ENCODE measurements at places on chromosomes 16 and 17. TPM values are rescaled to one million over a fixed set of nuclear protein-coding genes. Genes with fewer than 3 reads are reported as not detected.

DNA sequence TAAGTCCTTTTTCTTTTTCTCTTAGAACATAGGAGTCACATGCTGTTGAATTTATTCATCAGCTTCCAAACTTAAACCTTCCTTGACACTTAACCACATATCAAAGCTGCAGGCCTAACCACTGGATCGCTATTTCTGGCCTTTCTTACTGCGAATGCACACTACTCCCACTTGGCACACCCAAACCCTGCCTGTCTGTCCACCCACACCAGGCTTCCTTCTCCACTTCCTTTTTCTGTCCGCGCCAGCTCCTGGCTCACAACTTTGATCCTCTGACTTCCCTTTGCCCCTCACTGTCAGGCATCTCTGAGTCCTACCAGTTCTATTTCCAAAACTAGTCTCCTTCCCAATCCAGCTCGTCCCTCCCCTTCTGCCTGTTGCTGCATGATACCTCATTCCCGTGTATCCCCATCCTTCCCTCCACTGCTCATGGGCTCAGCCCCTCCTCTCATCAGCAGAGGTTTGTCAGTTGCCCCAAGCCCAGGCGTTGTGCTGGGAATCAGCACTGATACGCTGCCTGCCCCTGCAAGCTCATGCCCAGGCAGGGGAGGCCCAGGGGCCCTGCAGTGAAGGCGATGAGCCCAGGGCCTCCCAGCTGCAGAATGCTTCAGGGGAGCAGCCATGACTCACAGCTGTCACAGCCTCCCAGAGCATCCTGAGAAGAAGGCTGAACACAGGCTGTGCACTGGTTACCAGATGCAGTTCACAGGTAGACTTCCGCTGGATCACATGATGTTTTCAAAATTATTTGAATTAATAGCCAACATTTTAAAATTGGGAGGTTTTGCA, 179.8 kb downstream of the KATNIP start:
- DNase-seq, result no peak

GRCh38 chr16:22938647-22939046, 124.7 kb downstream of the HS3ST2 start:
- DNase-seq, result no peak

GRCh38 chr17:15882058-15882720, 62.7 kb upstream of the ADORA2B start:
- DNase-seq, result no peak

Gene PGP
- polyA plus RNA-seq, result 9.1 TPM
